ENCODE measurements at places on chromosomes 4 and X.
A peak's percentile ranks its signal among the peaks of the same experiment; 100 is the strongest.

DNA sequence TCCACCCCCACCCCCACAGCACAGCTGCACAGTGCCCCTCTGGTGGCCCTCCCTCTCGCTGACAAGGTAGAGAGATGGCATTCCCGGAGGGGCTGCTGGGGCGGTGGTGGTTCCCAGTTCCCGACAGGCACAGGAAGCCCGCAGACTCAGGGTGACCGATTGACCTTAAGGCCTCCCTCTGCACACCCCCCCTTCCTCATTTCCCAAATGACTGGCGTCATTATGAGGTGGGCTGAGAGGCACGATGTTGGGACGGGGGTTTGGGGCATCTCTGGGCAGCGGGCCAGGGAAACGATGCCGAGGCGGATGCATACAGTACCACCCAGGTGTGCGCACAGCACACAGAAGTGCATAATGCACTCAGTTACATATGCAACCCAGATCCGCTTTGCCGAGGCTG is 3.5 kb upstream of the TIMP1 start:
- no peak for DNase-seq

DNA sequence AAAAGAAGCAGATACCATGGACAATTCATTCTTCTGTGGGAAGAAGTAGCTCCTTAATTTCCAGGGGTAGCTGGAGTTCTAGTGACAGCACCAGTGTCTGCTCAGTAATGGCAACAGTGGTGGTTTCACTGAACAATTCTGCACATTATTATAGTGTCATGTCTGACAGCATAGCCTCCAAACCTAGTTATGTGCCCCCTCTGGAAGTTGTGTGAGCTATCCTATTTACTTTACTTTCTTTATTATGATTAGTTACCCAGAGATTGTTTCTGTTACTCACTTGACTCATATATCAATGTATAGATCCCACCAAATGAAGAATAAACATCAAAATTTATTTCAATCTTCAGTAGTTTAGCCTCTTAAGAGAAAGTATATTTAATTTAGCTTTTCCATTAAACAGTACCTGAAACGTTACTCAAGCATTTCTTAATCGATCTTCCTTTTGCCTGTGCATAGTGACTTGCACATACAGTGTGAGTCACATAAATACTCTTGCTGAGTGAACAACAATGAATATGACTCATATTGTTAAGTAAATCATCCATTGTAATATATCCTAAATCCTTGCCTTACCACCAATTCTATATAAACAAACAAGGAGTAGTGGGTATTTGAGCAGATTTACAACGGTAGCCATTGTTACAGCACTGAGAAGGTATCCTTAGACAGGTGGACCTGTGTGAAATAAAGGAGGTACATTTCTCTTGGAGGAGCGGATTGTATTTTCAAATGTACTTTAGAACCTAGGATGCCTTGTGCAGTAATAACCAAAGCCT is 534.7 kb downstream of the ANKRD50 start:
- DNase-seq: no peak

- DNase-seq: no peak
Measured at GRCh38 chr4:141432000-141432712, 204.2 kb upstream of the IL15 start.

DNA sequence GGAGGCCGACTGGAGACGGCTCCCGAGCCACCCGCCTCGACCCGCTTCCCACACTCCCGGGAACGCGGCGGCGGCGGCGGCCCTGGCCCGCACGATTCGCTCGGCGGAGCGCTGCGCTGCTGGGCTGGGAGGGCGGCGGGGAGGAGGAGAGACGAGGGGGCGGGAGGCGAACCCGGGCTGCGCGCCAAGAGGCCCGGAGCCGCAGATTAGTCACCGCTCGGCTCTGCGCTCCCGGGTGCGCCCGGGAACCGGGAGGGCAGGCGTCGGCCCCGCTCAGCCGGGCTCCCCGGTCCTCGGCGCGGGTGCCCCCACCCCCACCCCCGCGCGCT is 11.2 kb upstream of the BCOR start:
- DNase-seq: no peak

DNA sequence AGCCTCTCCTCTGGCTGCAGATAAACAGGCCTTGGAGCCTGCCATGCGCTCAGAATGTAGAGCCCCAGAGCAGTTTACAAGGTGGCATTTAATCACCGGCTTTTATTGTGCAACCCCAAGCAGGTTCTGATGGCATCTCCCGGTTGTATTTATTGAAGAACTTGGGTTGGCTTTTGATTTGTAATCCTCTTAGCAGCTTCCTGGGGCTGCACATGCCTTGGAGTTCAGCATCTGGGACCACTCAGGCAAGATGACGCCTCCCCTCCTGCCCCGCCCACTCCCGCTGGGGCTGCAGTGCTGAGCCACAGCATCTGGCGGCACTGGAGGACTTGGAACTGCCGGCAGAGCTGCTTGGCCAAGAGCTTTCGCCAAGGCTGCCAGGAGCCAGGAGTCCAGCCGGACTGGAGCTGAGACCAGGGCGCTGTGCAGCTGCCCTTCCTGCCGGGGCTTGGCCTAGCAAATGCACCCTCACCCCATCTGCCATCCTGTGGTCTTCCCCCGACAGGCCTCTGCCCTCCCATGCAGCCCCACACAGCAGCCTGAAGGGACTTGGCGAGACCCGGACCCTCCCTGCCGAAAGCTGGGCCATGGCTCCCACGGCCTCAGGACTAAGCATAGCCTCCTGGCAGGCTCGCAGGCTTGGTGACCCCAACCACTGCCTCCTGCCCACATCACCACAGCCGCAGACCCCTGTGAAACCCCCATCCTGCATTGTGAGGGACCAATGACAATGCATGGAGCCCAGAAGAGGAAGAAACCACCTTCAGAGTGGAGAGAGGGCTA is 5.4 kb downstream of the HTRA3 start:
- no peak for DNase-seq

DNA sequence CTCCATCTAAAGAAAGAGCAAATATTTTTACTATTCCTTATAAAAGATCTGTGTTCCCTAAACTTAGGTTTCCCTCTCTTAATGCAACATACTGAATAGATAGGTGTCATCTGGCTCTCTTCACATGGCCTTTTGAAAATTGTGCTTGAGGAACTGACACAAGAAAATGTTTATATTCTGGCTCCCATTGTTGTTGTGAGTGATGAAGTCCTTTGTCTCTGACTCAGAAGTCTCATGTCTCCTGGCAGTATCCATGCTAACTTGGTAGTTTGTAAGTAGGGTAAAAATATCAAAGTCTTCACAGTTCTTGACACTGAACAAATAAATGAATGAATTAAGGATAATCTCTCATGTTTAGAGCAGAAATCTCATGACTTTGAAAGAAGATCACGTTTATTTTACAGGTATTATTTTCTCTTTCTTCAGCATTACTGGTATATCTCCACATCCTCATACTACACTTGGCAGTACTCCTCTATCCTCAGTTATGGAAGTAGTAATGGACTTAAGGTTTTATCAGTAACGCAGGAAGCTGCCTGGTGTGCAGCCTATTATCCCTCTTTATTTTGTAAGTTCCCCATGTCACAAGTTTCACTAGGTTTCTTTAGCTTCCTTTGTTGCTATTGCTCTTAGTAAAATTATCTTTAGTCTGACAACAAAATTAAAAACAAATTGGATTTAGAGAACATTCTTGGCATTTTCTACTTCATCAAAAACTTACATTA is 14.2 kb upstream of the PABPC4L start:
- DNase-seq: no peak

- DNase-seq: no peak
Measured at GRCh38 chrX:5307416-5307815, 921.3 kb downstream of the NLGN4X start.

- no peak for DNase-seq
Measured at GRCh38 chr4:15436513-15436912, 8.7 kb downstream of the C1QTNF7 start.

GRCh38 chr4:25863347-25863784 is 578 bp upstream of the SEL1L3 start:
- DNase-seq: no peak

DNA sequence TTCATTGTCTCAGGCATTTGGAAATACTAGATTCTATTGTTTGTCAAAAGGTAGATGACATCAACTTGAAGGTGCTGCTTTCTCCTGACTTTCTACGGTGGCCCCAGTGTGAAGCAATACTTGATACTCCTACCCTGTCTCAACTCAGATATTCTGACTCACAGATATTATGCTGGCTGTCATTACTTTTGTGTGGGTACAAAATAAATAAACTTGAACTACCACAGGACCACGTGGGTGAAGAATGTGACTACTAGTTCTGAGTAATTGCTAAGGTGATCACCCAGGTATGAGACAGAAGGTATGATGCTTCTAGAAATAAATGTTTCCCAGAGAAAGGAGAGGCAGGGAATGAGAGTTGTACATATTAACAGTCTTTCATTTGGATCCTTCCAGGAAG is 275.3 kb upstream of the SPOCK3 start:
- no peak for DNase-seq

DNA sequence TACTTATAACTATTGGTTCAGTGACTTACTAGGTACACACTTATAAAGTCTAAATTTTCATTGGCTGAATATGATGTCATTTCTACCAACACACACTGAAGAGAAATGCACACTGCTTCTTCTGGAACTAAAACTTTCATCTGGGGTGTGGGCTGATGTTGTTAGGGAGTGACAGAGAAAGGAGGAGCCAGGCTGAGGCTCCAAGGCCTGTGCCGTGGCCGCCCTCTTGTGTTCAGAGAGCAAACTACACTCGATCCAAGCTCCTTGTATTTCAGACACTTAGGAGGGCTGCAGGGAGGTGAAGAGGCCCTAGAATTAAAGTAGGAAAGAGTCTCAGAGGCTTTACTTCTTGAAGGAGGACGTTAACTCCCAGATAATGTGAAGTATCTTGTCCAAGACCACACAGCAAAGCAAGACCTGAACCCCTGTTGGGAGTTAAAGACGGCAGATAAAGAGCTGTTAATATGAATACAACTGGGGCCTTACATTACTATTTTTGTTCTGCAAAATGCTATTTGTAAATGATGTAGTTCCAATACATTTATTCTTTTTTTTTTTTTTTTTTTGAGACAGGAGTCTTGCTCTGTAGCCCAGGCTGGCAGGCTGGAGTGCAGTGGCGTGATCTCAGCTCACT is 137.5 kb downstream of the AFAP1 start:
- peak; percentile 67 for DNase-seq

- no peak for DNase-seq
Measured at GRCh38 chr4:68175562-68176155, 46.0 kb upstream of the TMPRSS11F start.

GRCh38 chr4:1260418-1261106 is 11.6 kb upstream of the CTBP1 start:
- no peak for DNase-seq

DNA sequence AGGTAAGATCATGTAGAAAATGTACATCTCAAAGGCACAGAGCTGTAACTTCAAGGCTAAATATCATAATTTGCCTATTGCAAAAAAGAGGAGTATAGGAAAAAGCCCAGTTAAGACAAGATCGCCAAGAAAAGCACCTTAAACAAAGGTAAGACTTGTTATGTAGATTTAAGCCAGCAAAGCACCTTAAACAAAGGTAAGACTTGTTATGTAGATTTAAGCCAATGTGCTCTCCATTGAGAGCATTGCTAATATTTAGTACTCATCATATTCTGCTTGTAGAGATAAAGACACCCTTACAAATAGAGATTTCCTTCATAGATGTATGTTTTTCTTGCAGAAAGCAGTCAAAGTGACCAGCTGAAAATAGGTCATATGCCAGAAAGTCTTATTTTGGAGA is 115.8 kb downstream of the ADAM29 start:
- no peak for DNase-seq

- DNase-seq: no peak
Measured at GRCh38 chr4:152663203-152664066, 16.4 kb downstream of the TMEM154 start.

GRCh38 chr4:136562834-136563233 is 969.5 kb downstream of the PCDH18 start:
- DNase-seq: no peak

- DNase-seq: no peak
Measured at GRCh38 chr4:127181001-127181400, 451.8 kb upstream of the INTU start.

DNA sequence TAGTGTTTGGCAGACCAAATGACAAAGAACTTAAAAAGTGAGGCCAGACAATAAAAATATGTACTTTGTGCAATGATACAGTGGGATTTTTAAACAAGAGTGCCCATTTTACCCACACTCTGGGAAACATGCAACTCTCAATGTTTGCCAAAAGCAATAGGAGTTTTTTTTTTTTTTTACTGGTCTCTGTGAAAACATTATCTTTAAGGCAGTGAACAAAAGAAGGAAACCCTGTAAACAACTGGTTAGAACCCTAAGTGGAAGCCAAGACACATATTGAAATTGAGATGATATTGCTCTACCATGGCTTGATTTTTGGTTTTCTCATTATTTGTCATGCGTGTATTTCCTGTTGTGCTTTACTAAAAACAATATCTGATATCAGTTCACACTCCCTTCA is 67.2 kb upstream of the PPP3CA start:
- no peak for DNase-seq

- DNase-seq: no peak
Measured at GRCh38 chrX:107683124-107683895, 55.0 kb downstream of the PRPS1 start.

- DNase-seq: no peak
Measured at GRCh38 chr4:140256941-140257340, 103.0 kb upstream of the MAML3 start.

Measured in stimulated activated CD8-positive, alpha-beta memory T cell treated with anti-CD3 and anti-CD28 coated beads, Interleukin-7, amount 100 ng/mL, for 24 hours (primary cell).